ENCODE measurements at places on chromosomes 5 and 9.
A peak's percentile ranks its signal among the peaks of the same experiment; 100 is the strongest.

- DNase-seq = no peak
Observed at GRCh38 chr5:44830951-44831350, 22.2 kb downstream of the MRPS30 start.

GRCh38 chr9:133356391-133357091 lies at the start of the genes SURF1 and SURF2:
Gene SURF1, minus strand, starts transcription at chr9:133356487. Its CDS starts 34 bp downstream, at chr9:133356453.
Gene SURF2, plus strand, starts transcription at chr9:133356550. Its CDS starts 43 bp downstream, at chr9:133356593.
- DNase-seq = peak; percentile 93

GRCh38 chr5:145975361-145976066 lies 39.1 kb downstream of the SH3RF2 start:
- peak; percentile 1 for DNase-seq

- no peak for DNase-seq
Observed at GRCh38 chr5:53970475-53970874, 339.9 kb downstream of the ARL15 start.

- no peak for DNase-seq
Observed at GRCh38 chr5:171469326-171469725, 49.9 kb downstream of the FGF18 start.

DNA sequence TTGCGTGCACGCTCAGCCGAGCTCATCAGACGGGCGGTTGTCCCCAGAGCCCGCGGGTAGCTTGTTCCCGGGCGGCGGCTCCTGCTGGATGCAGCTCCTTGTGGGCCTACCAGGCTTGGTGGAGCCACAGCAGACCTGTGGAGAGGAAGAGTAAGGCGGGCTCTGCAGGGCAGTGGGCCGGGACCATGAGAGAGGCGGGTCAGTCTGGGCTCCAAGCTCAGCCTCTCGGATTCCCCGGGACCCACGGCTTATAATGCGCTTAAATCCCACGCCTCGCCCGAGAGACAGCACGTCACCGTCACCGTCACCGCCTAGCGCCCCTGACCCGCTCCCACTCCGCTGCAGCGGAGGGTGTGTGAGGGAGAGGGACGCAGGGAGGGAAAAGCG lies 1.9 kb upstream of the ANKRD18A start:
- no peak for DNase-seq

- DNase-seq = no peak
Observed at GRCh38 chr5:95821110-95822021, 1.2 kb downstream of the GLRX start.

DNA sequence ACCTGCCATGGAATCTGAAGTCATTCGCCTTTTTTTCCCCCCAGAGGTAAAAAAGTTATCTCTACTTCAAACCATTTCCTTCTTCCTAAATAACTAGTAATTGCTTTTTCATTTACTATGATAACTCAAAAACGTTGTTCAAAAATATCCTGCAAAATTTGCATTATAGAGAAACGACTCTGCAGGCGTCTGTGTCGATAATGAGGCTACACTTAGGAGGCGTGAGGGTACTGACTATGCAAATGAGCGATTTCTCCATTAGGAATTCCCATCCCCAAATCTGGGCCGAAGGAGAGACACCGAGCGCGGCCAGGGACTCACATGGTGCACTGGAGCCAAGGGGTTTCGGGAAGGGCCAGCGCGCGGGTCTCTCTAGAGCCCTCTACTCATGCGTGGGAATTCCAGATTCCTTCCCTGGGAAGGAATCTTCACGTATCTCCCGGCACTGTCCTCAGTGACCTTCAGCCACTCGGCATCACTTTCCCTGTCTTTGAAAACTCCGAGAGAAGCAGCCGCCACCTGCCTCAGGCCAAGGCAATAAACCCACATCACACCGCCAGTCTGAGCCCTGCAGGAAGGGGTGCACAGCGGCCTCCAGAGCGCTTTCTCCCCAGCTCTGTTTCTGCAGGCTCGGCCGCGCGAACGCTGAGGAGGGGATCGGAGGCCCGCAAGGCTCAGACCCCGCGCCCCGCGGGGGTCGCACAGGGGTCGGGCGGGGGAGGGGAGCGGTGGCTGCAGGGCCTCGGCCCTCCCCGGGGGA lies 718 bp upstream of the DENND4C start:
- peak; percentile 58 for DNase-seq

DNA sequence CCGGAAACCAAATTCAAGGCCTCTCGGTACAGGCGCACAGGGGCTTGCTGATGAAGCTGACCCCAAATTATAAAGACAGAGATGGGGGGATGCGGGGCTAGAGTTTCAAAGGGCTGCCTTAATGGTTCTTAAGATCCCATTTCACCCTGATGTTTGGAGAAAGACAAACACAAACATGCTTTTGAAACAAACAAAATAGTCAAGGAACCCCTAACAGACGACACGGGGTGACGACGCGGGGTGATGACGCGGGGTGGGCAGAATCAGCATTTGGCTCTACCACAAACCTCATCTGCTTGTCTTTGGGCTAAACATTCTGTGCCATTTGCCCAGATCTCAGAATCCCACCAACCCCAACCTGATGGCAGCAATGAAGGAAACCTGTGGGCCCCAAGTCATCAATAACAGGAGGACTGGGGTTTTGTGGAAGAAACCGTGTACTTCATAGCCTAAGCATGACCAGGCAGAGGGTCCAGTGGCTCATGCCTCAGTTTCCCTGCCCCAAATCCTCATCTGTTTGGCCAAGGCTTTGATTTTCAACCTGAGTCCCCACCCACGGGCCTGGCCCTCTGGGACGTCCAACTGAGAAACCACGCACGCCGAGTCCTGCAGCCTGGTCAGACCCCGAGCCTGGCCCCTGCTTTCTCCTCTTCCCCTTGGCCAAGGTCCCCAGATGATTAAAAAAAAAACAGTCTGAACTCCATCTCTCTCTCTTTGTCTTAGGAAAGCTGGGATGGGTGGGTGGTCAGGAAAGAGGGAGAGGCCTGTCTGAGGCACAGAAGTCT lies 148.5 kb downstream of the COL23A1 start:
- no peak for DNase-seq

- DNase-seq = no peak
Observed at GRCh38 chr5:150265870-150266383, 23.6 kb downstream of the CAMK2A start.

DNA sequence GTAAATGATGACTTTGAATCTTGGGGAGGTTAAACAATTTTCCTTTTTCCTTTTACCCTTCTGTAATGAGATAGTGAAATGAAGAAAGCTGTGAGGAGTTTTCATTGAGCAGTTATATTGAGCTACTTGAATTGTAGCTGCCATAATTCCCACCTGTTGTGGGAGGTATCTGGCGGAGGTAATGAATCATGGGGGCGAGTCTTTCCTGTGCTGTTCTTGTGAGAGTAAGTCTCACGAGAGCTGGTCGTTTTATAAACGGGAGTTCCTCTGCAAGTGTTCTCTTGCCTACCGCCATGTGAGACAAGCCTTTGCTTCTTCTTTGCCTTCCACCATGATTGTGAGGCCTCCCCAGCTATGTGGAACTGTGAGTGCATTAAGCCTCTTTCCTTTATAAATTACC lies 258.4 kb downstream of the FER start:
- no peak for DNase-seq

DNA sequence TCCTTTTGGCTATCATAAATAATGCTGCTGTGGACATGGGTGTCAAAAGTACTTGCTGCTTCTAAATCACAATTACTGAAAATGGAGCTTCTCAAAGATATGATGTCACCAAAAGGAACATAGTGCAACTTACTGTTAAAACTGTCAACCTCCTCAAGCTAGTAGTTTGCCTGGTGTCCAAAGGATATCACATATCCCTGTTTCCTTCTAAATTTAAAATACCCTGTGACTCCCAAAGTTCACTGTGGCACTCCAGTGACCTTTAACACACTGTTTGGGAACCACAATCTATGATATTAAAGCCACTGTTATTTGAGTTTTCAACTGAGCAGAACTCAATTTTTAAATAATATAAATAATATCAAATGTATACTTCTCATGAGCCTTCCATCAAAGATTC lies 18.2 kb downstream of the GLIS3 start:
- no peak for DNase-seq

DNA sequence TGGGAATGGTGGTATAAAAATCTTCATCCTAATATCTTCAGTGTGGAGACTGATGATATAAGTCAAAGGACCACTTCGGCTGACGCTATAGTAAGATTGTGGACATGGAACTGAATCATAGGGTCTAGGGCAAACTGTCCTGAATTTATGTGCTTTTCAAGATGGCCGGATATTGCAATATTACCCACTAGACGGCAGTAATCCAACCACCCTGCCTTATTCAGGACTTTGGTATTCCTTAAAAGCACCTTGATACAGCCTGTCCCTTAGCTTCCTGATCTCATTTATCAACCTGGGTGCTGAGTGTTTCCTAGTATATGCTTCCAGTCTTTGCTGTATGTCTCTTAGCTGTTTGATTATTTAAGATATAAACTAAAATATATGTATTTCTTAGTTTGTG lies 71.2 kb upstream of the COX7C start:
- no peak for DNase-seq

DNA sequence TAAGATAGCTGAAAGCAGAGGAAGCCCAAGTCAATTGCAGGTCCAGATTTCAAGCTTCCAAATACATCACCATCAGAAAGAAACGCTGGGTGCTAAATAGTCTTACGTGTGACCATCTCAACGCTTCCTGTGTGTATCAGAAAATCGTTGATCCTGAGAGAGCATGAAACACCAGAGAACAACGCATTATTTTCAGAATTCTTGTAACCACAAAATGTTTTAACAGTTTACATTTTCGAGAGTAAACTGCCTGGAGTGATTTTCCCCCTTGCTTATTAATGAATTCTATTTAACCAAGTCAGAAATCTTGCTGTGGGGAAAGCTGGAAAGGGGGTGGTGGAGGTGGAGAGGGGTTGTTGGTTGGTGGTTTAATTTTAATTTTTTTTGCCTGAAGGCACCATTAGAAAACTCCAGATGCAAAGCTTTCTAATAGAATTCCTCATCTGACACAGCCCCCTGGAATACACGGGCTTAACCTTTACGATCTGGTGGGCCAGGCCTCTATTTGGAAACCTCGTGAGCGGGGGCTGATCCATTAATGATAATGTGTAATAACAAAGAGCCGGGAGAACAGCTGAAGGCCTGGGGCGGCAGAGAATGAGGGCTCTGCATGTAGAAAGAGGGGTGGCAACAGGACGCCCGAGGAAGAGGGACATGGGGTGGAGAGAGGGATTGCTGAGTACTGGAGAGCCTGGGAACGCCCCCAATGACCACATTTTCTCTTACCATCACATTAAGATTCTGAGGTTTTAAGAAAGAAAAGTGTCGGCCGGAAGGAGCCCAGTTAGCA lies 124.5 kb upstream of the NFIB start:
- no peak for DNase-seq

GRCh38 chr5:76475385-76475784 lies 72.3 kb downstream of the IQGAP2 start:
- DNase-seq = no peak

DNA sequence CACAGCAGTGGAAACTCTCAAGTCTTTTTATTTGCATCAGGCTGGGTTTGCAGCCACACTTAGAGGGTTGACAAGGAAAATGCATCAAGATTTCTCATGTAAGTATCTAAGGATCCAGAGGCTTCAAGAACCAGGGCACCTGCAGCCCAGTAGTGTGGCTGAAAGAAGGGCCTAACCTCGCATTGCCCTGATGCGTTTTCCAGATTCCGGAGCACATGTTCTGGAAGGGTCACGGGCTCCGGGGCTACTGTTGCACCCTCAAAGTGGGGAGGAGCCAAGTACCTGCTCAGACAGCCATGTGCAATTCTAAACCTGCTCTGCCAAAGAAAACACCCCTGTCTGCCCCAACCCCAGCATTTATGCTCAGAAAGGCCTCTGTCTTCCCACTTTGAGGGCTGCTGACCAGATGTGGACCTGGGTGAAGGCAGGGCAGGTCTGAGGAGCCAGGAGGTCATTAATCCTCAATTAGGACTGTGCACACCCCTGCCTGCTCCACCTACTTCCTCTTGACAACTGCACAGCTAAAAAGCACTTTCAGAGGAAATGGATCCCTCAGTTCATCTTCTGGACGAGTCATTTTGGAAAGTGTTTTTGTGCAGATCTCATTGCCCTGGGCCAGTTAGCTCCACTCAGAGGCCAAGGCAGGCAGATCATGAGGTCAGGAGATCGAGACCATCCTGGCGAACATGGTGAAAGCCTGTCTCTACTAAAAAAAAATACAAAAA lies 110.7 kb downstream of the SAXO1 start:
- DNase-seq = no peak
